ENCODE measurements at places on chromosomes 2 and 18. TPM values are rescaled to one million over a fixed set of nuclear protein-coding genes. Genes with fewer than 3 reads are reported as not detected.
A peak's percentile ranks its signal among the peaks of the same experiment; 100 is the strongest.

Gene DIPK1C
- not detected for total RNA-seq

Gene PKDCC
- 65.8 TPM for total RNA-seq

Gene RGPD8
- 16.0 TPM for total RNA-seq

Gene LRATD1
- total RNA-seq: 8.0 TPM

Gene EHD3
- total RNA-seq: 11.0 TPM

Gene ITGA4
- 24.0 TPM for total RNA-seq

Gene CFAP53
- 3.7 TPM for total RNA-seq

Gene TCF23
- 1.2 TPM for total RNA-seq

GRCh38 chr2:179715871-179716270, 145.5 kb downstream of the ZNF385B start:
- H3K27me3 ChIP-seq: no peaks in the 10 kb centered on the region
- H3K36me3 ChIP-seq: no peaks in the 10 kb centered on the region
- no peaks in the 10 kb centered on the region for H3K4me1 ChIP-seq
- no peak overlapping the region for H3K4me3 ChIP-seq
- DNase-seq: no peak

DNA sequence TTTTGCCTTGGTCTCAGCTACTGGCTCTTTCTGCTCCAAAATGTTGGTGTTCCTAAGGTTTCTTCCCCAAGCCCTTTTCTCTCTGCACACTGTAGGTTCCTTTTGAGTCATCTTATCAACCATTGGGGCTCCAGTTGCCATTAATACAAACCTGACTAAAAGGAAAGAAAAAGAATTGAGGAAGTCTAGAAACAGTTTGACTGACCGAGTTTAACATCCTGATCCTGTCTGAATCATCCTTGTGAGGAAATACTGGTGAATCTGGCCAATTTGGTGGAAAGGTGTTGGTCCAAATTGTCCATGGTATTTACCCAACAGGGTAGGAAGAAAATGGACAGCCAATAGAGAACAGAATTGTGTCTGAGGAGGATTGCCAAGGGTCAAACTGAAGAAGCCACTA, 38.3 kb downstream of the CRYGD start:
- no peaks in the 10 kb centered on the region for H3K4me1 ChIP-seq
- H3K27me3 ChIP-seq: no peaks in the 10 kb centered on the region
- H3K36me3 ChIP-seq: no peaks in the 10 kb centered on the region
- H3K4me3 ChIP-seq: no peak overlapping the region
- DNase-seq: no peak
- no peak overlapping the region for H3K27ac ChIP-seq

GRCh38 chr2:145289946-145290345, 770.0 kb upstream of the ZEB2 start:
- DNase-seq: no peak
- H3K27me3 ChIP-seq: no peaks in the 10 kb centered on the region
- H3K36me3 ChIP-seq: no peaks in the 10 kb centered on the region

DNA sequence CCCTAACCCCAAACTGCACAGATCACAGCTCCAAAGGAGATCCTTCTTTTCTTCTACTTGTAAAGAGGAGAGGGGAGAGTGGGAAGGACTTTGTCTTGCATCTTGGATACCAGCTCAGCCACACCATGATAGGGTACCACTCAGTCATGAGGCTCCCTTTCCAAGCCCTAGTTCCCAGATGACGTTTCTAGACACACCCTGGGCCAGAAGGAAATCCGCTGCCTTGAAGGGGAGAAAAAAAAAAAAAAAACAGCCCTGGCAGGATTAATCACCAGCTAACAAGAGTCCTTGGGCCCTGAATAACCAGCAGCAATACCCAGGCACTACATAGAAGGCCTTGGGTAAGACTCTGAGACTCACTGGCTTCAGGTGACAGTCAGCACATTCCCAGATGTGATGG, 36.9 kb downstream of the ST8SIA3 start:
- DNase-seq: no peak
- no peaks in the 10 kb centered on the region for H3K4me1 ChIP-seq
- H3K36me3 ChIP-seq: no peaks in the 10 kb centered on the region
- no peak overlapping the region for H3K4me3 ChIP-seq

DNA sequence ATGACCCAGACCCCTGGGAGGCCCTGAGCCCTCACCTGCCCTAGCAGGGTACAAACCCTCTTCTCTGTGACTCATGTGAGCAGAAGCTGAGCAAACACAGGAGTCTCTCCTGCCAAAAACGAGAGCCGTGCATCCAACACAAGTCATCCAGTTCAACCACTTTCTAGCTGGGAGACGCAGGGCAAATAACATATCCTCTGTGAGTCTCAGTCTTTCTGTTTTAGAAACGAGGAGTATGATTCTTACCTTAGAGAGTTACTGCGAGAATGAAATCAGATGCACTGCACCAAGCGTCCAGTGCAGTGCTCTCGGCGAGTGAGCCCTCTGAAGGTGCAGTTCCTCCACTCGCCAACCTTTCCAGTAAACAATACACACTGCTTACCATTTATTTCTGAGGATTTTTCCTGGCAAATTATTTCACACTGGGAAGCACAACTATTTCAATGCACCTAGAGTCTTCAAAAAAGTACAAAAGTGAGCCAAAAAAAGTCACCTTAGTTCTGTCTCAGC, 331.8 kb upstream of the MYT1L start:
- H3K4me1 ChIP-seq: no peaks in the 10 kb centered on the region
- no peaks in the 10 kb centered on the region for H3K27me3 ChIP-seq
- no peak overlapping the region for H3K4me3 ChIP-seq
- no peak for DNase-seq
- no peaks in the 10 kb centered on the region for H3K36me3 ChIP-seq

- no peaks in the 10 kb centered on the region for H3K27me3 ChIP-seq
- no peak overlapping the region for H3K27ac ChIP-seq
- H3K4me1 ChIP-seq: no peaks in the 10 kb centered on the region
- DNase-seq: no peak
- H3K36me3 ChIP-seq: no peaks in the 10 kb centered on the region
Observed at GRCh38 chr2:20366672-20367116, 16.1 kb upstream of the PUM2 start.

- DNase-seq: no peak
- no peaks in the 10 kb centered on the region for H3K27me3 ChIP-seq
- H3K4me3 ChIP-seq: no peak overlapping the region
Observed at GRCh38 chr18:36143391-36143790, 13.7 kb downstream of the ELP2 start.

DNA sequence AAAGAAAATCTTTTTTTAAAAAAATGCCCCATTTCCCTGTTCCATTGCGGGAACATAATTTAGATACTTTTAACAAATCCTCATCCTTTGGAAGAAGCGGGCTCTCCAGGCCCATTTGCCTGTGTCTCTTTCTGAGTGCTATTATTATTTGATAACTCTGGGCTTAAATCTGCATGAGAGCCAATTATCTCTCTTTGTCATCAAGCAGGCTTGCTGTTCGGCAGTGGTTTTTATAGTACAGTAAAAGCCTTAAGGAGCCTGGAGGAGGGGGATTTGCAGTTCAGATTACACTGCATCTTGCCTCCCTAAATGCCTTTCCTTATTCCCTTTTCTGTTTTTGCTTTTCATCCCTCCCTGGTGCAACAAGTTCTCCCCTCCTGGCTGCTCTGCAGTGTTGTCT, 50.6 kb downstream of the CELF4 start:
- no peaks in the 10 kb centered on the region for H3K36me3 ChIP-seq
- H3K27ac ChIP-seq: no peak overlapping the region
- no peaks in the 10 kb centered on the region for H3K27me3 ChIP-seq
- no peak overlapping the region for H3K4me3 ChIP-seq
- no peak for DNase-seq

DNA sequence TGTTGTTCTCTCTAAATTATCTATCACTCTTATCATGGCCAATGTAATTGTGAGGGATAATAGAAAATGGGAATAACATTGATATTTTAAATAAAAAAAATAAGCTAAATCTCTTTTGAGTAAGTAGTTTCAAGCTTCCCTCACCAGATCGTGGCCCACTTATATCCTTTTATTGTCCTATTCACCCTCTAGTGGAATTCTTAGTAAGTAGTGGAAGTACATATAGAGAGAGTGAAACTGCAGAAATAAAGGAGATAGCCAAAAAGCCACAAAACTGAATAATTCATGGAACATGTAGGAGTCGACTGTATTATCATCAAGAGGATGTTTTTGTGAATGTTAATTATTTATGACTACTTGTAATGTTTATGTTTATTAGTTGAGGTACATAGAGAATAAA, 66.1 kb upstream of the DTNA start:
- DNase-seq: no peak
- H3K4me1 ChIP-seq: no peaks in the 10 kb centered on the region
- no peak overlapping the region for H3K4me3 ChIP-seq
- no peaks in the 10 kb centered on the region for H3K27me3 ChIP-seq
- no peaks in the 10 kb centered on the region for H3K36me3 ChIP-seq

DNA sequence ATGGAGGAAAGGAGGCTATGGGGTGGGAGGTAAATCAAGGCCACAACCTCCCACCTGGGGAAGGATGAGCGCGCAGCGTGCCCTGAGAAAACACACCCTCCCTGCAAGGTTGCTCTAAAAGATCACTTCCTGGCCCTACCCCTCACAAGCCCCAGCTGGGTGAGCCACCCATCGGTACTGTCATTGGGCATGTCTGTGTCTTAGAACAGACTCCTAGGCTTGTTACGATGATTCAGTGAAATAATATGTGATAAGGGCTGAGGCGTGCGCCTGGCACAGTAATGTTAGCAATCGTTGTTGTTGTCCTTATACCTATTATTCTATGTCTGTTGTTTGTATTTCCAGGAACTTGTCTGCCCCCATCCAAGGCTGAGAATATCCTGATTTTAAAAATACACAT, 175.1 kb downstream of the ZFP36L2 start:
- H3K4me1 ChIP-seq: peaks cover 45% of the 10 kb centered on the region
- no peak for DNase-seq
- H3K27ac ChIP-seq: peak overlapping the region; percentile 14

DNA sequence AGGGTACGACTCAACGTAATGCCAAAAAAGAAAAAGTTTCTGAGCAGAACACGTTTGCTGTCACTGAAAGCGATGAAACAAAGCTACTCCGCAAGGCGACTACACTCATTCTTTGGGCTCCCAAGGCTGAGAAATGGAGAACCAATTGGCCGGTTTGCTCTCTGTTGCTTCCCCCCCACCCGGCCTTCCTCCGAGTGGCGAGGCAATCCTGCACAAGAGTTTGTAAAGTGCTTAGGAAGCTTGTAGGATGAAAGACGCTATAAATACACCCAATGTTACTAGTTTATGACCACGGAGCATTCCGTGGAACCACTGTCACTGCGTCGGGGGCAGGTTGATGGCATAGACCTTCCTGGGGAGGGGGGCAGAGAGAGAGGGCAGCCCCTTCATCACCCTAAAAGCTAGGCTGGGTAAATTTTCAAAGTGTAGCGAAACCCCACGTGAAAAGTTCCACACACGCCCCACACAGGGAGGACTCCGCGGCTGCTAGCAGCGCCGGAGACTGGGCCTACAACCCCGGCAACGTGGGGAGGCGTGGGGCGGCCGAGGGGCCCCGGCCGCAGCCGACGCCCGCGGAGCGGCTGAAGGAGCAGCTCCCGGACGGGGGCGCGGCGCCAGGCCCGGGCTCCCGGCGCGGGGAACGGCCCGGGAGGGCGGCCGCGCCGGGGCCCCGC, 915 bp downstream of the CUL3 start:
- H3K27me3 ChIP-seq: no peaks in the 10 kb centered on the region
- DNase-seq: peak; percentile 60
- peaks cover 53% of the 10 kb centered on the region for H3K4me1 ChIP-seq
